ENCODE measurements at places on chromosomes 16 and 17. TPM values are rescaled to one million over a fixed set of nuclear protein-coding genes. Genes with fewer than 3 reads are reported as not detected.

The INCA1 gene
- 0.60 TPM for total RNA-seq

GRCh38 chr16:26772503-26772902 lies 294.2 kb upstream of the C16orf82 start:
- H3K4me1 ChIP-seq = peaks cover 14% of the 10 kb centered on the region
- peaks cover 51% of the 10 kb centered on the region for H3K27me3 ChIP-seq
- DNase-seq = no peak
- no peak overlapping the region for H3K27ac ChIP-seq
- H3K4me3 ChIP-seq = no peak overlapping the region

DNA sequence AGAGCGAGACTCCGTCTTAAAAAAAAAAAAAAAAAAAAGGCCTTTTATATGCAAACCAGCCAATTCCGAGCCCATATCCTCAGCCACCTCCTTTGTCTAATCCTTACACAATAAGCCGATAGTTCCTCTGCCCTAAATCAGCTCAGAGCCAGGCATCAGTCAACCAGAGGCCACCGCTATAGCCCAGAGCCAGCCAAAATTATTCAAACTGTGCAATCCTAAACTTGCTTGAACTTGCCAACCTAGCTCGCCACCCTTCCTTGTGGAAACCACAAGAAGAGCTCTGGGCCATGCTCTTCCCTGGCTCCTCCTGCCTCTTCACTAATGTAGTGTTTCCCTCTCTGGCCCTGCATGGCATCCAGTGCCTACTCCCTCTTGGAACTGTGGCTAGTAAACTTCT lies 17.7 kb downstream of the ITGAL start:
- no peak for DNase-seq
- H3K27ac ChIP-seq = peak overlapping the region; percentile 59
- H3K36me3 ChIP-seq = peaks cover 34% of the 10 kb centered on the region
- H3K27me3 ChIP-seq = no peaks in the 10 kb centered on the region

The STAC2 gene
- 0.07 TPM for total RNA-seq

GRCh38 chr16:16100631-16101030 lies 122.7 kb downstream of the ABCC6 start:
- H3K27me3 ChIP-seq = no peaks in the 10 kb centered on the region
- DNase-seq = no peak
- H3K4me3 ChIP-seq = no peak overlapping the region
- H3K27ac ChIP-seq = no peak overlapping the region

Data from activated T-cell treated with anti-CD3 and anti-CD28 coated beads, Interleukin-2, amount 50 U/mL, for 72 hours (primary cell).